ENCODE measurements at places on chromosomes 3 and 15.
A peak's percentile ranks its signal among the peaks of the same experiment; 100 is the strongest.

DNA sequence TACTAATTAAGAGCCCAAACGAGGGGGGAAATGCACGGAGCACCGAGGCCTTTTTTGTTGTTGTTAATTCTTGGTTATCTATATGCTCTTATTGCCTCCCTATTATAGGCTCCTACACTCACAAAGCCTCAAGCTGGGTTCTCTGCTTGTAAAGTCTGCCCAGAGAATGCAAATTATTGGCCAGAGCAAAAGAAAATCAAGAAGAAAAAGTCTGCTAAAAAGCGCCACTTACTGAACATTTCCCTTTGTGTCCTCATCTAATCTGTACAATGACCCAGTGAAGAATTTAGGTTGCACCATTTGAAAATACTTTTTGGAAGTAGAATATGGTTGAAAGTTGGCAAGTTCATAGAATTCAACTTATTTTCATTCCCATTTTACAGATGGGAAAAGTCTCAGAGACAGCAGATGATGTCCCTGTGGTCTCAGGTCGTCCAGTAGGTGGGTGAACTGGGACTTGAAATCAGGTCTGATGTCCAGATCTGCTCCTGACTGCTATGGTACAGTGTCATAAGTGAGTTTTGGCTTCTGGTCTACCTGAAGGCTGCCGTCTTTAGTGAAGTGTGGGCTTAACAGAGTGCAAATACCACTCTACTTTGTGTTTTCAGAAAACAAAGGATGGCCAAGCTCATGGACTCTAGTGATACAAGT lies 1.1 kb upstream of the TNFAIP8L3 start:
- no peak for DNase-seq

DNA sequence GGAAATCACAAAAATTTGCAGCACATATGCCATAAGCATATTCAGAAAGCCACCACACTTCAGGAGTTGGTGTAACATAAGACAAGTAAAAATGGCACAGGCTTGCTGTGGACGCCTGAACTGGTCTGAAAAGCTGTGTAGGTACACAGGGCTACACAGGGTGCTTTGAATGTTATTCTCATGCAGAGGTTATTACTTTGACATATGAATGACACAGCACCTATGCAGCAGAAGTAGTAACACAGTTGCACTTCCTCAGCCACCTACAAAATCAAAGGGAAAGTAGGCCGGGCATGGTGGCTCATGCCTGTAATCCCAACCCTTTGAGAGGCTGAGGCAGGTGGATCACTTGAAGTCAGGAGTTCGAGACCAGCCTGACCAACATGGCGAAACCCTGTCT lies 54.5 kb downstream of the OSBPL10 start:
- DNase-seq: no peak

- no peak for DNase-seq
These were observed 149.4 kb upstream of the SLC6A11 start for GRCh38 chr3:10666621-10667020.

GRCh38 chr3:31629054-31629453 lies 96.3 kb downstream of the STT3B start:
- DNase-seq: no peak

- DNase-seq: peak; percentile 15
These were observed 60.8 kb downstream of the SNRK start for GRCh38 chr3:43346978-43347749.

DNA sequence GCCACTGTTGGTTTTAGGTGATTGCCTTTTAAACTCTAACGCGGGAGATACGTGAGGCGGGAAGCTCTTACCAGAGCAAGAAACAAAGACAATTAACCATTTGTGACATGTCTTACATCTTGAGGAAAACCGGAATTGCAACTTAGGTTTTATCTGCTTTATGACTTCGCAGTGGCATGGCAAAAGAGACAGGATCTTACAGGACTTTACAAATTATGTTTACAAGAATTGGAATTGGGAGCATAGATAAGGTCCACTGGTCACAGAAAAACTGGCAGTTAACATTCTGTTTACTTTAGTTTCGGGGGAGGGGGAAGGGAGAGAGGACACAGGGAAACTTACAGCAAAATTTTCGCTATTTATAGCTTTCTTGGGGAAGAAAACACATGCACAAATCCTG lies 1119.6 kb downstream of the ZPLD1 start:
- no peak for DNase-seq

DNA sequence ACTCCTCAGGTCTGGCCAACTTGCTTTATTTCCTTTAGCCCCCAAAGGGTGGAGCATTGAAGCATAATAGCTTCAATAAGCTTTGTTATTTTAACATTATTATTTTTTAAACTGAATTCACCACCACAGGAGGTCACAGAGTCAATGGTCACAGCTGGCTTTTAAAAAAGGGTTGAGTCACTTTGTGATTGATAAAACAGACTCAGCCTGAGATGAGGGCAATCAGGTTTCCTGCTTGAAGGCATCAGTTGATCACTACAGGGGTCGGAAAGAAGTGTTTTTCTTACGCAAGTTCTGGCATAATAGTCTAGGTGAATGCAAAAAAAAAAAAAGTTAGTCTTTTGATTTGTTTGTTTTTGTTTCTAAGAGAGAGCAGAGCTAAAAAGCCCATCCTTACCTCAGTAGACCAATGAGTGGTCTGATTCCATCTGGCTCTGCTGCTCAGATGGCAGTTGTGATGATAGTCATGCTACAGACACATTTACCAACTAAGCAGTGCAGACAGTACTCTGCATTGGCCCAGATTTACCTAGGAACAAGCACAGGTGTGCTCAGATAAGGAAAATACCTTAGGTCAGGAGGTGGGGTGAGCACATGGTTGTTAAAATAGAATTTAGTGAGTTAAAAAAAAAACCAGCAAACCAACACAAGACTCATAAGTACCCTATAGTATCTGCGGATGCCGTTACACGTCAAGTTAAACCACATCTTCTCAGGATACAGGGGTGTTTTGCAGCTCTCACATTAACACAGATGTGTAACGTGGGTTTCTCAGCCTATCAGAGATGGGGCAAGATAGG lies 22.6 kb downstream of the ZNF80 start:
- peak; percentile 5 for DNase-seq

DNA sequence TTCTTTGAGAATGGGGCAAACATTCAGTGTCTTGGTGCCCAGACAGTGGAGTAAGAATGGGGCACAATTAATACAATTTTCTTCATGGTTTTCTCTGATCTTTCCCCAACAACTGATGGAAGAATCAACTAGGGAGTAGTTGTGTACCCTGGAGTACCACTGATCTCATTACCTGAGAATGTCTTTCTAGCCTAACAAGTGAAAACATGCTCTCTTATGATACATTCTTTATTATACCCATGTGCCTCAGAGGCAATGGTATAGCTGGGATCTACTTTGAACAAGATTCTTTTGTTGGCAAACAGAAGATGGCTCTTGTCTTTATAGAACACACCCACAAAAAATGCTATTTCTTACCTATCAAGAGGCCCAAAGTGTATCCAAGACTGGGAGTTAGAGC lies 250.6 kb upstream of the CMC1 start:
- no peak for DNase-seq

DNA sequence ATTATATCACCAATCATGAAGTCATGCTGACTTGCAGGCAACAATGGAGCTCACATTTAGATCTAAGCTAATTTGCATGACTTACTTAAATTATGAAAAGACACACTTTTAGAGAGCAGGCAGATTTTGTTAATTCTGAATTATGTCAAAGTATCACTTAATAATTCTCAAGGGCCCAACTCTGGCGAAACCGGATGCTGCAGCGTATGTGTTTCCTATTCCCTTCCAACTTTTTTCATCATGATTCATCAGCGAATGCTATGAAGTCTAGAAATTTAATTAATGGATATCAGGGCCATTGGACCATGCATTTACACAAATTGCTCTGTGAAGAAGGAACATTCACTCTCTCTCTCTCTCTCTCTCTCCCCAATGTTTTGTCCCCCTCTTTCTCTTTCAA lies 63.5 kb upstream of the GOLGA8A start:
- no peak for DNase-seq

DNA sequence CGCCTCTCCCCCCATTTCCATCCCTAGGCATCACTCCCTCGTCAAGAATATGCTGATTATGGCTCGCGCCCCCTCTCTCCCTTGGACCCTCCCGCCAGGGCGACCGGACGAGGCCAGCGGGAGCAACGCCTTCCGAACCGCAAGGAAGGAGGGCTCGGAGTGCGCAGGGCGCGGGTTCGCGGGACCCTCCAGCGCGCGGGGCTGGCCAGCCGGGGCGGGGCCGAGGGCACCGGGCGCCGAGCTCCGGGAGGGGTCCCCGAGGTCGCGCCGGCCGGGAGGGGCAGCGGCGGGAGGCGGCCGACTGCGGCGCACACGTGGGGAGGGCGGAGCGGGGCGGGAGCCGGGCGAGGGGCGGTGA lies 483 bp downstream of the EHD4 start:
- DNase-seq: no peak

DNA sequence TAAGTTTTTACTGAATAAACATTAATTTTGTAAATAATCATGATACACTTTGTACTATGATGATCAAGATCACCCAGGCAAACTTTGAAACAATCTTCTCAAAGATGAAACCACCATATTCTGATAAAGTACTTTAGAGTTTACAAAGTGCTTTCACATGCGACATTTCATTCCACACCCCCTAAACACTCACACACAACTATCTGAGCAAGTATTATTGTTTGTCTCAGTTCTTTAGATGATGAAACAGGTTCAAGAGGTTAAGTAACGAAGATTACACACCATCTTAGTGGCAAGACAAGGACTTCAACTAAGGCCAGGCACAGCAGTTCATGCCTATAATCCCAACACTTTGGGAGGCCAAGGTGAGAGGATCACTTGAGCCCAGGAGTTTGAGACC lies 37.6 kb downstream of the ZNF148 start:
- no peak for DNase-seq

GRCh38 chr3:2023959-2024358 lies 74.7 kb upstream of the CNTN4 start:
- DNase-seq: no peak

DNA sequence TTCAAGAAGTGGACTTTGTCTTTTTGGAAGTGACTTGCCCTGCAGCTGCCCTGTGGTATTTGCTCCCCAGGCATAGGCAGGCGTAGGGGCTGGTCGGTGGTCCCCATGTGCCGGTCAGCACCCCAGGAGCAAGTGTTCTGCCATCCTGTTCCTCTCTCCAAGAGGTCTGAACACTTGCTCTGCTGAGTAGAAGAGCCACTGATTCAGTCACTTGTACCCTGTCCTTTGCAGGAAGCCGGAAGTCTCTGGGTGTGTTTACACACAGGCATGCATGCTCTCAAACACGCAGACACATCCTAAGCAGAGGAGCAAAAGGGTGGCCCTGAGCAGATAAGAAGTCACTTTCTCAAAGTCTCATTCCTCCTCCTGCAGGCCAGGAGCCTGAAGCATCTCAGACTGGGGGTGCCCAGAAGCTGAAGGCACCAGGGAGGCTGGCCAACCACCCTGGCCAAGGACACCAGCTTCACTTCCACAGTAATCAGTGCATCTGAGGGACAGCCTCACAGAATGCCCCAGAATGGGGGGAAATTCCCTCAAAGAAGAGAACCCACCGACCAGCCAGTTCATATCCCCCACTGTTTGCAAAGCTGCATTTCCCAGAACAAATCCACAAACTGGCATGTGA lies 88.7 kb upstream of the POMGNT2 start:
- DNase-seq: no peak

- no peak for DNase-seq
These were observed 123.6 kb upstream of the VEPH1 start for GRCh38 chr3:157626817-157627216.

GRCh38 chr15:83565553-83566159 lies 88.3 kb upstream of the ADAMTSL3 start:
- no peak for DNase-seq

DNA sequence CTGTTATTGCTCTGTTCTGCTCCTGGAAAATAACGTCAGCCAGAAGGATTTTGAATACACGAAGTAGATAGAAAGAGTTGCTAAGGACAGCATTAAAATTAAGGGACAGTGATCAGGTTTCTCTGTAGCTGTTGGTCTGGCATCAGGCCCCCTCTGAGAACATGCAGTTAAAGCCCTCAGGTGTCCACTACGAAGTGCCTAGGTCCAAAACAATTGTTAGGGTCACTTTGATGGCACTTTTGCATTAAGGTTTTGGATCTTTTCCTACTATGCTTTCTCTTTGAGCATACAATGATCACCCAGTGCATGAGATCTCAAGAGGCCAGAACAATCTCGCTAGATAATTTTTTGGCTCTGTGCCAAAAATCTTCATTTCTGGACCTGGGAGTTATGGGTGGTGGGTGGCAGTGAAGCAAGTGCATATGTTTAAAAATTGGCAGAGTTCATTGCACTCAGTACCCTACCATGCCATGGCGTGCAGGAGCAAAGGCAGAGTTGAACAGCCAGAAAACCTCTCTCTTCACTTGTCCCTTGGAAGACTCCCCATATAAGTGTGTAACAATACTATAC lies 797.6 kb downstream of the ROBO2 start:
- no peak for DNase-seq

DNA sequence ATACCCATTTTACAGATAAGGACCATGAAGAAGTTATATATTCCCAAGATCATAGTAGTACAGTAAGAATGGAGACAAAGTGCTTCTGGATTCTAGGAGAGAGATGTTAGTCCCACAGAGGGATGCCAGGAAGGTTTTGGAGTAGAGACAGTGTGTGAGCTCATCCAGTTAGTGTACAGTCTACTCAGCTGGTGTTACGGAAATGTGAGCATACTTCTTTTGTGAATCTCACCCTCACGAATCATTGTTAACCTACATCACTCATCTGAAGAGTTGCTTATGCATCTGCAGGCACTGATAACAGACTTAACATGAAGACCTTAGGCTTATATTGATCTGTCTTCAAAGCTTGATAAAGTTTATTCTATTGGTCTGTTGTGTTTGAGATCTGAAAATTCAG lies 106.6 kb upstream of the PTPRG start:
- DNase-seq: no peak

DNA sequence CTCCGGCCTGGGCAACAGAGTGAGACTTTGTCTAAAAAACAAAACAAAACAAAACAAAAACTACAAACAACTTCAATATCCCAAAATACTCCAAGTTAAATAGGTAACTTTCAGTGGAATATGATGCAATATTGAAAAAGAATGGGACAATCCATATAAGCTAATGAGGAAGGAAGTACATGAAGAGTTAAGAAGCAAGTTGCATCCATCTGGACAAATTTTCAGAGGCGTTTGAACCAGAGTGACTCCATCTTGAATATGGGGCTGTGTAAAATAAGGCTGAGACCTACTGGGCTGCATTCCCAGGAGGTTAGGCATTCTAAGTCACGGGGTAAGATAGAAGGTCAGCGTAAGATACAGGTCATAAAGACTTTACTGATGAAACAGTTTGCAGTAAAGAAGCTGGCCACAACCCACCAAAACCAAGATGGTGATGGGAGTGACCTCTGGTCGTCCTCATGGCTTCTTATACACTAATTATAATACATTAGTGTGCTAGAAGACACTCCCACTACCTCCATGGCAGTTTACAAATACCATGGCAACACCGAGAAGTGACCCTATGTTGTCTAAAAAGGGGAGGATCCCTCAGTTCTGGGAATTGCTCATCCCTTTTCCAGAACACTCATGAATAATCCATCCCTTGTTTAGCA lies 58.1 kb upstream of the LCTL start:
- no peak for DNase-seq

GRCh38 chr3:142028243-142028777 lies 121.0 kb downstream of the TFDP2 start:
- no peak for DNase-seq

- no peak for DNase-seq
These were observed 2.1 kb downstream of the RHOV start for GRCh38 chr15:40871749-40872617.

- no peak for DNase-seq
These were observed 144.5 kb downstream of the NAALADL2 start for GRCh38 chr3:175003590-175003989.

Measured in stimulated activated CD8-positive, alpha-beta memory T cell treated with anti-CD3 and anti-CD28 coated beads, Interleukin-4, amount 100 ng/mL, for 1 hour (primary cell).